ENCODE measurements at places on chromosomes 1 and 21. TPM values are rescaled to one million over a fixed set of nuclear protein-coding genes. Genes with fewer than 3 reads are reported as not detected.

The OR14K1 gene
- total RNA-seq: 0.36 TPM

The HTR6 gene
- total RNA-seq: not detected

The LRRC7 gene
- not detected for total RNA-seq

The DIO1 gene
- total RNA-seq: not detected

The BATF3 gene
- total RNA-seq: 0.59 TPM

The BCAS2 gene
- 37.1 TPM for total RNA-seq

The CLDN17 gene
- not detected for total RNA-seq

- no peak for DNase-seq
Measured at GRCh38 chr1:8915446-8915845, 30.2 kb upstream of the CA6 start.

- no peak for DNase-seq
Measured at GRCh38 chr1:97983126-97983525, 62.3 kb upstream of the DPYD start.

- no peak for DNase-seq
Measured at GRCh38 chr1:94621395-94621794, 79.8 kb upstream of the F3 start.

GRCh38 chr21:33985117-33986050 lies 69.8 kb upstream of the ATP5PO start:
- no peak for DNase-seq

GRCh38 chr1:80520949-80521348 lies 1279.8 kb upstream of the ADGRL2 start:
- no peak for DNase-seq

Measured in osteoblast (primary cell).